ENCODE measurements at places on chromosomes 1 and 21. TPM values are rescaled to one million over a fixed set of nuclear protein-coding genes. Genes with fewer than 3 reads are reported as not detected.

DNA sequence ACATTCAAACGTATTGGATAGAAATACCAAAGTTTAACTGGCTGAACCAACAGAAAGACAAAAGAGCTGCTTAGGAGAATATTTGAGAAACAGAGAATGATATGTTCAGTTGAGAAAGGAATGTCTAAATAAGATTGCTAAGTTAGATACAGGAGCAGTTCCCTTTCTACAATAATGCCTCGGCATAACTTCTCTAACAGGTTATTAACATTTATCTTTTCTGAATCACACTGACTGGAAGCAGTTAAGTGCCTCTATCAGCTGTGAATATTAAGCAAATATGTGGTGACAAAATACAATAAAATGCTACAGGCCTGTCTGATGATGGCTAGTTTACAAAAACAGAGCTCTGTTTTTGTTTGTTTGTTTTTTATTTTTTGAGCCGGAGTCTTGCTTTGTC, 121.9 kb downstream of the KCNK1 start:
- no peak for DNase-seq

The HES4 gene
- 0.29 TPM for total RNA-seq

GRCh38 chr1:2509589-2509988, 16.8 kb downstream of the PANK4 start:
- DNase-seq: no peak

The KIF17 gene
- 0.36 TPM for total RNA-seq

The IFFO2 gene
- total RNA-seq: 6.8 TPM

Data from osteoblast (primary cell).